ENCODE measurements at places on chromosomes 4 and X.

DNA sequence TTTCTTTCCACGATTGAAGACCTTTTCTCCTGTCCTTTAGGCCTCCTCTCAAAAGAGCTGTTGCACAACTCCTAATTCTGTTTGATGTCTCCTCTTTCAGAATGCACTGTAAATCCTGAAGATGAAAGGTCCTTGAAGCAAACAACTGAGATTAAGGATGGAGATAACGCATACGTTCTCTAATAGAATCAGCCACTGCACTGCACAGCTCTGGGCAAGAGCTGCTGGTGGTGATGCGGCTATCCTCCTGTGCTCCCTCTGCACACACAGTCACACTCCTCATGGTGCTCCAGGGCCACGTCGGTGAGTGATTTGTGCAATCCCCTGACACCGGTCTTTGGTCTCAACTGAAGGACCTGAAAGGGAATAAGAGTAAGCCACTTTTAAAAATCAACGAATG, 208.7 kb downstream of the PDGFC start:
- no peak for DNase-seq

GRCh38 chr4:21410372-21410771, 538.2 kb downstream of the KCNIP4 start:
- no peak for DNase-seq

DNA sequence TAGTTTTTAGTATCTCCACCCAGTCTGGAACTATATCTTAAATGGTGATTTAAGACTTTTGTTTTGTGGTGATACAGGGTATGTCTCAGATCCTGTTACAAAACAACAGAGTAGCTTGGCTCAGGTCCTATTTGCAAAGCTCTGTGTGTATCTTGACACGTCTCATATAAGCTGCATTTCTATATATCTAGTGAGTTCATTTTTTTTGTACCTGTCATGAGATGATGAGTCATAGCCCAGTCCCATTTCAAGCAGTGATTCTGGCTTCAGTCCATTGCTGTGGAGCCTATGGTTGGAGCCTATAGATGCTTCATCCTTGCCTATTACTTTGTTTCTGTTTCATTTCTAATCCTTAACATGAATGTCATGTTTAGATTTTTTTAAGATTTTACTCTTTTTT, 23.0 kb downstream of the GRXCR1 start:
- no peak for DNase-seq

- DNase-seq, result no peak
Observed at GRCh38 chr4:8699063-8699385, 106.5 kb downstream of the CPZ start.

DNA sequence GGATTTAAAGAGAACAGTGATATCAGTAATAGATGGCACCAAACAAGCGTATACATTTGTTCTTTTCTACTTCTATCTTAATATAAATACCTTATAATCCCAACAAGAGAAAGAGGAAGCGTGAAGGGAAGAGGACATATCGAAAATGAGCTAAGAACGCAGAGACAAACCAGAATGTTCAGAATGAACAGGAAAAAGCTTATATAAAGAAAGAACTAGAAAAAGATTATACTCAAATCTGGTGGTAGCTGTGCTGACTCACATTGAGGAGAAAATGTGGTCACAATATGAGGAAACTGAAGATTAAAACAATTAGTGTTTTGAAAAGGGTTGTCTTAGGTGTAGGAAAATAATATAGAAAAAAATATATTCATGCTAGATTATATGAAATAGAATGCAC, 2.0 kb upstream of the GPR34 start:
- DNase-seq, result no peak
